ENCODE measurements at places on chromosomes 3 and 15.

DNA sequence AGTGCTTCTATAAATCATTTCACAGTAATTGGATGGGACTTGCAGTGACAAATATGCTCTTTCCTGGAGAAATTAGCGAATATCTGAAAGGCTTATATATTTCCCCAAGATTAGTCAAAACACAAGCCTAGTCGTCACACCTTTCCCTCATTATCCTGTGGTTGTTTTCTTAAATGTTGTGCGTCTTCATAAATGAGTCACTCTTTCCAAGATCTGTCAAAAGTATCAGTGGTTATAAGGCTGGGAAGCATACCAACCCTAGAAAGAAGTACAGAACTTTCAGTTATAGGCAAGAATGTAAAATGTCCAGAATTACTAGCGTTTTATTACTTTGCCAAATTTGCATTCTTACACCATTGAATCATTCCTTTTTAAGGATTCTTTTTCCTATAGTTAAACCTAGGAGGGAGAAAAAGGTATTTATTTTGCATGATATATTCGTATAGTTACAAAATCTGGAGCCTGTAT lies 33.6 kb downstream of the TMEM212 start:
- no peak for DNase-seq

DNA sequence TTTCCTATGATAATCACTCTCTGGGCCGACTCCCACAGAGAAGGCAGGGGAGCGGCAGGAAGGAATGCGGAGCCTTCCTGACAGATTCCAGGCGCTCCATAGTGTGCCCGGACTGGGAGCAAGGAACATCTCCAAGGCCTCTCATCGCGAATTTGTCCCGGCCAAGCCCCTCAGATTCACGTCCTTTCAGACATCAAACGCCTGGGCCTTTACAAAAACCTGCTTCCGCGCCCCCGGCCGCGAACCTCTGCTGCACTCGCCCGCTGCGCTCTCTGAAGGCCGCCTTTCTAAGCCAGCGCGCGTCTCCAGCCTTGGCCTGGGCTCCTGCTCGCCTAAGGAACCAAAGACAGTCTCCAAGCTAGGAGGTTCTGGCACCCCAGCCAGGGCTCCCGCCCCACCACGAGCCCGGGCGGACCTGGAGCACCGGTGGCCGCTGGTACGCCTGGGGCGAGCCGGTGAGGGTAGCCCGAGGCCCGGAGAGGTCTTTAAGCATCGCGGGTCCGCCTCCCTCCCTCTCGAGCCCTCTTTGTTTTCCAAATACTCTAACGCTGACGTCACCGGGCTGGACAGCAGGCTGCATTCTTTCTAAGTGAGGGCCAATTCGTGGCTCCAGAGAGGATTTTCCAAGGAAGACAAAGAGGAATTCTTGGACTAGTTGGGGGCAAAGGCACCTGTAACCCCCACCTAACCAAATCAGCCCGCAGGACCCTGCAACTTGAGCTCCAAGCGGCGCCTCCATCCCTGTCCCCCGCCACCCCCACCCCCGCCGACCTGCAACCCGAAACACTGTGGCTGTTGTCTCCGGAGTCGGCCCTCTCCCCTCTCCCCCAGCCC lies 759 bp downstream of the AMOTL2 start:
- no peak for DNase-seq

GRCh38 chr15:99565049-99565298 lies 810 bp upstream of the MEF2A start:
- no peak for DNase-seq

GRCh38 chr3:11074451-11074850 lies 79.8 kb upstream of the HRH1 start:
- no peak for DNase-seq

DNA sequence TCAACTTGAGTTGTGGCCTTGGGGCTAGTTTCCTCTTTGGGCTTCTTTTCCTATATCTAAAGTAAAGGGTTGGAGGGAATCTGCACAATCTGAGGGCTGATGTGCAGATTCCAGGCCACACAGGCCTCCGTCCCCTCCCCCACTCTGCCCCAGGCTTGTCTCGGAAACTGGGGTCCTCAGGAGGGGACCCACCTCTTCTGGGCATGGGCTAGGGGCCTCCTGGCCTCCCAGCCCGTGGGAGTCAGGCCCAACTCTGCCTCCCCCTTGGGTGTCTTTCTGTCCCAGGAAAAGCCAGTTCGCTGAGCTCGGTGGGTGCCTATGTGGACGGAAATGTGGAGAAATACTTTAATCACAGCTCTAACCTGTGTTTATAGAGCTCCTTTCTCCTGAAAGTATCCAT lies 4.8 kb downstream of the SMAD6 start:
- no peak for DNase-seq

DNA sequence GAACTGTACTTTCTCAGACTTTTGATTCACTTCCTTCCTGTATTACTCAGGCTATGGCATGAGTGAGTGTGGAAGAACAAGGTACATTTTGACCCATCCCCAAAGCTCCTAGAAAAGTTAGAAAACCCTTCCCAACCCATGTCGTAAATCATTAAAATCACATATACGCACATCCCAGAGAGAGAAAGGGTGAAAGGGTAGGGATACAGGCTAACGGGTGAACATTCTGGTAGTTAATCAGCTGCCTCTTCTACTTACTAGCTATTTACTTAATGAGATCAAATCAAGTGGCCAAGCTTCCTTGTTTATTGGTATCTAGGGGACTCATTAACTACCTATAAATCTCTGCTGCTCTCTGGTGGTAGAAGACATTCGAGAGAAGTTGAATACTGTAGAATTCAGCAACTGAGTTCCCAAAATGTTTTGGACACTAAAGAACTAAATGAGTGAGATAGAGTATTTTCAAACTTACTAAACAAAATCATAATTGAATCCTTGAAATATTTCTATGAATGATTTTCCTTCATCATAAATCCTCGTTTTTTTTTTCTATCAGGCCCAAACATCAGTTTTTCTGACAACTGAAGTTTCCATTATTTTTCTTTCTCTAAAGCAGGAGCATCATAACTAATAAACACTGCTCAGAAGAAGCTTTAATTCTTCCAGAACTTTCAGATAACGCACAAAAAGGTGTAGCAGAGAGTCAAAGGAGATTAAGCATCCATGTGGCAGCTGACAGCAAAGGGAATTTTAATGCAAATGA lies 124.2 kb downstream of the IMPG2 start:
- DNase-seq, result no peak

- no peak for DNase-seq
These were observed 195.2 kb upstream of the ARHGEF26 start for GRCh38 chr3:153925841-153926514.

DNA sequence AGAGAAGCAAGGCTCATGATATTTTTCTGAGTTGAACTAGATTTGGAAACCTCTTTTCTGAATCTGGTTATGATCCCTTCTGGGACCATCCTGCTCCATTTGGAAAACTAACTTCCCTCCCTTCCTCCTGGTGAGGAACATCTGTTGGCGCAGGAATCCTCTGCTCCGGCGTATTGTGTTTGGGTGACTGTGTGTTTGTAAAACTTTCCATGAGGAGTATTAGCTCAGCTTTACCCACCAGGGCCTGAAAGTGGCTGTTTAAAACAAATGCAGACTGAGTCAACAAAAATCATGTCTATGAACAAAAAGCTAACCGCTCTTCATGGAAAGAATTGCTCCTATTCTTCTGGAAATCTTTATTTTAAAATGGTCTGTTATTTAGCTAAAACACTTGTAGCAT lies 17.7 kb downstream of the STARD9 start:
- no peak for DNase-seq

GRCh38 chr15:27576576-27576975 lies 522.5 kb downstream of the OCA2 start:
- no peak for DNase-seq

- DNase-seq, result no peak
These were observed 14.4 kb upstream of the ZBTB38 start for GRCh38 chr3:141353652-141354495.

DNA sequence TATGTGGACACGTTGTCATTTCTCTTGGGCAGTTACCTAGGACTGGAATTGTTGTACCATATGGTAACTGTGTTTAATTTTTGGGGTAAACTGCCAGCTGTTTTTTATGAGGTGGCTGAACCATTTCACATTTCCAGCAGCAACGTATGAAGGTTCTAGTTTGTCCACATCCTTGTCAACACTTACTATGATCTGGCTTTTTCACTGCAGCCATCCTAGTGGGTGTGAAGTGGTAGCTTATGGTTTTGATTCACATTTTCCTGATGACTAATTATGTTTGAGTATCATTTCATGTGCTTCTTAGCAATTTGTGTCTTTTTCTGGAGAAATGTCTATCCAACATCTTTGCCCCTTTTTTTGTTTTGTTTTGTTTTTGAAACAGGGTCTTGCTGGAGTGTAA lies 96.2 kb downstream of the VGLL4 start:
- no peak for DNase-seq

- DNase-seq, result no peak
These were observed 5.6 kb downstream of the PRTG start for GRCh38 chr15:55737373-55737772.

DNA sequence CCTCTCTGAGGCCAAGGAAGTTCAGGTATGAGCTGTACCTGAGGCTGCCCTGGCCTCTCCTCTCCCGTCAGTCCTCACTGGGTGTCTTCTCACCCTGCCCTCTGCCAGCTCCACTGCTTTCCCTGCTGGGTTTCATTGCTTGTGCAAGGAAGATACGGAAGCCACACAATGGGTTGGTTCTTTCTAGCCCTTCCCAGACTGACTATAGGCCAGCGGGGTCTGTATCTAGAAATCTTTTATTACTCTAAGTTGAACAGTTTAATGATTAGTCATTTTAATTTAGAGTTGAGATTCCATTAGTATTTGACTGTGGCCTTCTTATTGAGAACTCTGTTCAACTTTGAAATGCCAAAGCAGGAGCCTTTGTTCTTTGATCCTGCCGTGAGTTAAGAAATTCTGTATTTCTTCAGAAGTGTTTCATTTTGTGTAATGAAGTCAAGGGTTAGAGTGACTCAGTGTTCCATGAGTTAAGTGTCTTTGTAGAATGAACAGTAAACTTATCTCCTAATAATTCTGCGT lies 16.2 kb downstream of the C3orf62 start:
- no peak for DNase-seq

- no peak for DNase-seq
These were observed 29.8 kb downstream of the LOXL1 start for GRCh38 chr15:73955861-73956742.

- no peak for DNase-seq
These were observed 6.2 kb downstream of the HLTF start for GRCh38 chr3:149080011-149080698.

DNA sequence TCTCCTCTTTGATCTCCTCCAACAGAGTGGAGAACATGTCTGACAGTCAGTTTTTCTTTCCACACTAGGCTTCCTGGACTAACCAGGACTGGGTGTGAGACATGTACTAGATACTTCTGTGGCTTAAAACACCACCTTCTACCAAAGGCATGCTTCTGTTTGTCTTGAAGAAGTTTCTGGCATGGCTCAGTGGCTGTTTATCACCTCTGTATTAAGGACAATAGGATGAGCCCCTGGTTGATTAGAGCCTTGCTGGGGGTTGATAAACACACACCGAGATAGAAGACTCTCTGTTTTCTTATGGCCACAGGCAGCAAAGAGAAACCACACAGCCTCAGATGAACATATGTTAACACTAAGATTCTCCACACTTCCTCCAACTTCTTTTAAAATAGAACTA lies 40.5 kb downstream of the SV2B start:
- DNase-seq, result no peak

DNA sequence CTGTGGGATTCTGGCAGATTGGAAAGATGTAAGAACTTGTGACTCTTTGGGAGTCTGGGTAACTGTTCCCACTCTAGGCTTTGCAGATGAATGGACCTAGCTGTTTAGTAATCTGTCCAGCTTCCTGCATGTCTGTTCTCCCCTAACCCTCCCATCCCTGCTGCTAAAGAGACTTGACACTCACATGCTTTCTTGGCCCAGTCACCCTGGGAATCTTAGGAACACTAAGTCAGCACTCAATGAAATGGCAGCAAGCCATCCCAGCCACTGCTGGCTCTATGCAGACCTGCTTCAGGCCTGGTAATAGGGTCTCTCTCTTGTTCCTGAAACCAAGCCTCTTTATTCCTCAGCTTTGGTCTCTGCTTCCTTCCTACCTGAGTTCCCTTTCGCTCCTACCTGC lies 63.7 kb upstream of the THSD4 start:
- no peak for DNase-seq

DNA sequence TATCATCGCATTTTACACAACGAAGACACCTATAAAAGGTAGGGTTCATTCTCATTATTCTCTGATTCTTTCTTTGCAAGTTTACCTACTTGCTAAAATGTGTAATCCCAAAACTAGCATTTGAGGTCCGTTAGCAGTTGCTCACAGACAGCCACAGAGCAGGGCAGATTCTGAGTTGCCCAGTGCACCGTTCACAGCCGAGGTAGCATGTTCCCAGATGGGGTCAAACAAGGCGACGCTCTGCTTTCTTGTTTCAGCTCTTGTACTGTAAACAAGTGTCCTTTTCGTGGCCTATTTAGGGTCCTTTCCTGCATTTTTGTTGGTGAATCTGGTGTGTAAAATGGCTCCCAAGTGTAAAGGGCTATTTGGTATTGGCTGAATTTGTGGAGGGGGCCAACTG lies 3.1 kb downstream of the PPP1R2 start:
- no peak for DNase-seq

- DNase-seq, result no peak
These were observed 143.0 kb downstream of the EPHB1 start for GRCh38 chr3:134938029-134938525.

DNA sequence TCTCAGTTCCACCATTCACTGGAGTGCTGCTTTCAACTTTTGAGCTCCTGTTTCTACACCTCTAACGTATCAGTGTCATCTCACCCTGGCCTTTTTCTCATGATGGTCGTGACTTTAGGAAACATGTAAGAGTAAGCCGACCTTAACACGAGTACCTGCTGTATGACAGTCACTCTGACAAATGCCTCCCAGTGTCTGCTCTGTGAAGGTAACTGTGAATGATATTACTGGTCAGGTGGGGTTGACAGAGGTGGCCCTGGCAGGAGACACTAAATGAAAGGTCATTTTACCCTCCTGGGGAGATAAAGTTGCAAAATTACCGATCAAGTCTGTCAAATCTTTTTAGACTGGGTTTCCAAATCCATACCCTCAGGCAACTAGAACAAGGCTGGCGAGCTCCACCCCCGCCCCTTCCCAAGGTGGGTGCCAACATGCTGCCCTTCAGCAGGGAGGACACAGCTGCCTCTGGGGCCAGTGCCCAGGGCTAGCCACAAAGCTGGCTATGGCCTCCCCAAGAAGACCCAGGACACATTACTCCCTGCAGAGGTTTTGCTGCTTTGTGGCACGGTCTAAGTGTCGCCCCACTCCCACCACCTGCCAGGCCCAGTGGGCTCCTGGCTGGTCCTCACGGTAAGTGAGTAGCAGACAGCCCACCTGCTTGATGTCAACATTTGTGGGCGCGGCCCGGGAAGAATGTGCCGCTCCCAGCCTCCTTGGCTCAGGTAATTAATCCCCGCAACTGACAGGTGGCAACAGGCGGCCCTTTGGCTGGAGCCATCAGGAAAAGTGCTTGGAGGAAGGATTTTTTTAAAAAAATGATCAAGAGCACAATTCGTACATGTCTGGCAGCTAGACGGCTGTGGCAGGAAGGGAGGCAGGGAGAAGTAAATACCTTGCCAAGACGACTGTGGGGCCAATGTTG lies 211.8 kb downstream of the TP63 start:
- DNase-seq, result no peak

GRCh38 chr3:135982404-135982761 lies 16.9 kb downstream of the PPP2R3A start:
- no peak for DNase-seq

Data from stimulated activated CD8-positive, alpha-beta memory T cell treated with anti-CD3 and anti-CD28 coated beads, Interleukin-7, amount 100 ng/mL, for 1 hour (primary cell).